Trophoblast cell (in vitro differentiated cells and primary cell): ENCODE measurements at places on chromosomes 3 and 15.

DNA sequence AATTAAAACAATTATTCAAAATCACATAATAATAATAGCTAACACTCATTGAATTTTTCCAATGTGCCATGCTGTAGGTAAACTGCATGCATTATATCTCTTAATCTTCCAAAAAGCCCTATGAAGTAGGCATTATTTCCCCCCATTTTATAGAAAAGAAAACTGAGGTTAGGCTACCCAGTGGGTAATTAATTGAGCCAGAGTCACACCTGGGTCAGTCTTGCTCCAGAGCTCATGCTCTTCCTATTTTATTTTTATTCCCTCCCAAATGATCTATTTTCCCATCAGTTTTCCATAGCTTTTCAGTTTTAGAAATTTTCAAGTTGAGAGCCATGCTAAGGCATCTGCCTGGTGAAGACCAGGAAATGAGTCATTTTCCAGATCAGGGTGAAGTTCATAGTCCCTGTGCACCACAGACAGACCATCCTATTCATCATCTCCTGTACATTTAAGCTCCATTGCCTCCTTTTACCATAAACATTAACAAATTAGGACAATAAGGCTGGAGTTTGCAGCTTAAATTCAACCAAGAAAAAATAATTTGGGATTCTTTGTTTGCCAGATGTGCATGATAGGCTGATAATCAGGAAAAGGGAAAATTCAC lies 417.3 kb downstream of the OTOL1 start:
- DNase-seq, result no peak

DNA sequence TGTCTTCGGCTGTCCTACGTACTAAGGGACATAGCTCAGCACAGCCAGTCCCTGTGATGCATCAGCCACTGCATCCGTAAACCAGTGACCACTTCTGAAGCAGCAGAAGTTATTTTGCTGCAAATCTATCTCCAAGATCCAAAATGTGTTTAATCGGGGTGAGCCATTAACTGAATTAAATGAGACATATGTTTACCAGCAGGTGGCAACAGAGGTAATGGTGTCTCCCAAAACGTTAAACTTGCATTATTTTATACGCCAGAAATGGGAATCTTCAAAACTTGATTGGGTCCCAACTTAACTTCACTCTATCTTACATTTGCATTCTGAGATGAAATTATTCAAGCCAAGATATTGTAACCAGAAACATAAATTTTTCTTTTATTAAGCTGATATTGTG lies 75.3 kb upstream of the BOC start:
- no peak for DNase-seq

DNA sequence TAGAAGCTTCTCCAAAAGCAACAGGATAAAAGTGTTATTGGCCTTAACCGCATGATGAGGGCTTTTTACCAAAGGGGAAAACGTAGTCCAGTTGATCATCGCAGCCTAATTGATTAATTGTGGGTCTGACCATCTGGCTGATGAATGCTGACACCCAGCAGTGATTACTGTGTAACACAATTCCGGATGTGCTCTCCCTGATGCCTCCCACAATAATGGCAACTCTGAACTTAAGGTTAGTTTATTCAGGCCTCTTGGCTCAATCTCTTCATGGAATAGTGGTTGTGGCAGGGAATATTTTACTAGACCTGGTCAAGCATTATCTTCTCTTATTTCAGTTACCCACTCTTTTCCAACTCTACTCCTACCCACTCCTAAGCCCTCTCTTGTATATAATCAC lies 332.9 kb downstream of the TIGIT start:
- no peak for DNase-seq

DNA sequence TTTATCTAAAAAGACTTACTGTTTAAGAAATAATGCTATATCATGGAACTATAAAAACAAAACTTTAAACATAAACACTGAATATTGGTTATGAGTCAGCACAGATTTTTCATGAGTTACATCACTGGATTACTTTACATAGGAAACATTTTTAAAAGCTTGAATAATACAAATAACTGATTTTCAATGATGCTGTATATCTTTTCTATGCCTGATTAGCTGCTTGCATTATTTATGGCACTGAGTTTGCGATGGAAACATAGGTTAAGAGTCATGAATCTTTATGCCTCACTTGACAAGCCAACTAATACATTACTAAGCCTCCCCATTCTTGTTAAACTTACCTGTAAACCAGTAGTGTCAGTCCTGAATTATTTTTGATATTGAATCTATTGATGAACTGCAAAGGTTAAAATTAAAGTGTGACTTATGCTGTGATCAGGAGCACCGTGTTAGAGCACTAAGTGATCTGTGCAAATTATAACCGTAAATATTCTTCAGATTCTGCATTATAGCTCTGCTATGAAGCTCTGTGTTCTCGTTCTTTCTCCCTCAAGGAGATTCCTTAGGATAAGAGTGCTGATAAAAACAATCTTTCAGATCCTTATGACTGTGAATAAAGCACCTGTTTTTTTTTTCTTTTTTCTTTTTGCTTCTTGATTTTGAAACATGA lies 437.3 kb upstream of the BCHE start:
- DNase-seq, result no peak

DNA sequence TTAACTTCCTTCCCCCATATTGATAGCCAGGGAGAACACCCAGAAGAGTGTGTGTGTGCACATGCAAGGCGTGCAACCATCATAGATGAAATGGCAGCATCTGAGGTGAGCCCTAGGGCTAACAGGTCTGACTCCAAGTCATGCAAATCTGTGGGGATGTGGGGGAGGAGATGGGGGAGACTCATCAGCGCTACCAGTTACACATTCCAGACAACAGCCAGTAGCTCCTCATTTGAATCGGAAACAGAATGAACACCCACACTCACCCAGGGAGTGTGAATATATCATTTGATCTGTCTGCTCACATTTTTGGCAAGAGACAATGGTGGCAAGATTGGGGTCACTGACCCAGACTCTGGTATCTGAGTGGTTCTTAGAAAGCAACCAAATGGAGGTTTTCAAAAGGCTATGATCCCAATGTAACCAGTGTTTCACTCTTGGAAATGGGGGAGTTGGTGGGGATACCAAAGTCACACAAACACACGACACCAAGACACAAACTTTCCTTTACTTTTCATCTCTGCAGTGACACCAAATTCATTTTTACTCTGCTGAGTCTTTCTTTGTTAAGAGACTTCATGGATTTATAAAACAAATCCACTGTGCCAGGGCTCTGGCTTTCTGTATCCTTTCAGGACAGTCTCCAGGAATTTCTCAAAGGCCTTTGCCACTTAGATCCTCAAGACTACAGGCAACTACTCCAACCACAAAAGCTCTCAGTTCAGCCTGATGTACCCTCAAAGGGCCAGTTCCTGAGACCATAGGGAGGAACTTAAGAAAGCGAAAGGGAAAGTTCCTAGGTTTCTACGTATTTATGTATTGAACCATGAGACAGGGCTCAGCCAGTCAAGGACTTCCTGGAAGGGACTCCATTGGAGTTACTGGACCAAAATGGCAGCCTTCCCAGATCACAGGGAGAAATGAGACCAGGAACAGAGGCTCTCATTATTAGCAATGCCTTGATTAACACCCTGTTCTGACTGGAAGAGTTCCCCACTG lies 2.2 kb downstream of the CDCP1 start:
- DNase-seq, result no peak

GRCh38 chr3:149908424-149908957 lies 62.2 kb downstream of the PFN2 start:
- no peak for DNase-seq

DNA sequence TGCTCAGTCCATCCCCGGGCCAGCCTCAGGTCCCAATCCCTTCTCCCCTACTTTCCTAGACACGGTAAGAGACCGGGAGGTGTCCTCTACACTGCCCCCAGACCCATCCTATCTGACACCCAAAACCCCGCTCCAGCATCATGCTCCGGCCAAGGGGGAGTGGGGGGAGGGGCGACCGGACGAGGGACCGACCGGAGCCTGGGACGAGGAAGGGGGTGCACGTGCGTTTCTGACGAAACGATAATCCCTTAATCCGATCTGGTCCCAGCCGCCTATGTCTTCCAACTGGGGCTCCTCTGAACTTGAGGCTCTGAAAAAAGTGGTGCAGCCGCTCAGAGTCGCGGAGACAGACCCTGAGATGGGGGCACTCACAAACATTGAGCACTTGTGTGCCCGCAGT lies 494 bp downstream of the CPLX3 start:
- no peak for DNase-seq

DNA sequence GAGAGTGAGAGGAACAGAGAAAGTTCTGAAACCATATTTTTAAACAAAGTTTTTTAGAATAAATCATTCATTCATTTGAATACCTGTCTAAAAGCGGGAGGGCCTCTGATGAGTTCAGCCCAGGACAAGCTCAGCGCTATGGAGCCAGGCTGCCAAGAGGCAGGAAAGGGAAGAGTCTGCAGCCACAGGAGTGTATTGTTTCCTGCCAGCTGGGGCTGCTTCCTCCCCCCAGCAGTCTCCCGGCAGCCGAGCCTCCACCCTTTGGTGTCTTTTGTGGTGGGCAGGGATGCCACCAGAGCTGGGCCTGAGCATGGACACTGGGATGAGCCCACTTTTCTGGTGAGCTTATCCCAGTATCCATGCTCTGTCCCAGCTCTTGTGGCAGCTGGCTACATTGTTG lies 199.5 kb upstream of the TPRG1 start:
- DNase-seq, result no peak

GRCh38 chr3:45387636-45388348 lies 584 bp upstream of the LARS2 start:
- DNase-seq, result peak; percentile 65

DNA sequence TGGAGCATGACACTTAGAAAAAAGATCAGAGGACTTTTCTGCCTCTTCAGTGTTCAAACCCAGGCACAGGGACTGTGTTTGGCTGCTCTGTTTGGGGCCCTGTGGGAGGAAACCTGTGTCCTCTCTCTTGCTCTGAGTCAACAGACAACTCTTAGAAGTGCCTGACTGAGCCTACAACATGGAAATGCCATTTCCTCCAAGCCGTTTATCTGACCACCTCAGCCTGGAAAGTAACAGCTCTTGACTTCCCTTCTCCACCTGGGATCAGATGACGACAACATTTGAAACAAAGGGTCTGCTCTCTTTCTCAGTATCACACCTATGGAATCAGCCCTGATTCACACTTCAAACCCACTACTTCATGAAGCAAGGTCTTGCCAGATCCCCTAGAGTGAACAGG lies 91.3 kb upstream of the CTDSPL start:
- DNase-seq, result no peak

DNA sequence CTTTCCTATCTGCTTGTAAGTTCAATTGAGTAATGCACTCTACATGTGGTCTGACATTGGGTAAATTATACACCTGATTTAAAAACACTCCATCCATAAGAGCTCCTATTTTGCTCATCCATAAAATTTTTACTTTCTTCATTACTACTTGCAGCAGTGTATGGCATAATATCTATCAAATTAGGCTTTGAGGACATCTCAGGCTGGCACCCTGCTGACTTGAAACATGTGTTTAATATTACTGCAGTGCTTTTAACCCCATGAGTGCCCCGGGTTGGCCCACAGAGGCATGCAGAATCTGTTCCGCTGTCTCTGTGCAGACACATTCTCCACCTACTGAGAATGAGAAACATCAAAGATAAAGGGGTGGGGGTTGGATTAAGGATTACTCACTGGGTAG lies 249.9 kb upstream of the DNAJC19 start:
- no peak for DNase-seq

DNA sequence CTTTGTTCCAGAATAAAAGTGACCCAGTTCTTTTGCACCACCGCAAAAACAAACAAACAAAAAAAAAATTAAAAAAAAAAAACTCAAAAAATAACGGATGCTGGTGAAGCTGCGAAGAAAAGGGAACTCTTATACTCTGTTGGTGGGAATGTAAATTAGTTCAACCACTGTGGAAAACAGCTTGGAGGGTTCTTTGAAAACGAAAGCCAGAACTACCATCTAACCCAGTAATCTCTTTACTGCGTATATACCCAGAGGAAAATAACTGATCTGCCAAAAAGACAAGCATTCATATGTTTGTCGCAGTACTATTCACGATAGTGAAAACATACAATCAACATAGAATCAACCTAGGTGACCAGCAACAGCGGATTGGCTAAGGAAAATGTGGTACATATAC lies 298.9 kb upstream of the CBLB start:
- DNase-seq, result no peak

- DNase-seq, result no peak
Measured at GRCh38 chr3:187828579-187829452, 83.5 kb upstream of the BCL6 start.

GRCh38 chr15:45116482-45117307 lies 2.6 kb downstream of the DUOXA2 start:
- no peak for DNase-seq

GRCh38 chr3:13063225-13063624 lies 10.0 kb downstream of the IQSEC1 start:
- peak; percentile 52 for DNase-seq

- DNase-seq, result no peak
Measured at GRCh38 chr3:139870000-139870675, 64.8 kb upstream of the CLSTN2 start.

DNA sequence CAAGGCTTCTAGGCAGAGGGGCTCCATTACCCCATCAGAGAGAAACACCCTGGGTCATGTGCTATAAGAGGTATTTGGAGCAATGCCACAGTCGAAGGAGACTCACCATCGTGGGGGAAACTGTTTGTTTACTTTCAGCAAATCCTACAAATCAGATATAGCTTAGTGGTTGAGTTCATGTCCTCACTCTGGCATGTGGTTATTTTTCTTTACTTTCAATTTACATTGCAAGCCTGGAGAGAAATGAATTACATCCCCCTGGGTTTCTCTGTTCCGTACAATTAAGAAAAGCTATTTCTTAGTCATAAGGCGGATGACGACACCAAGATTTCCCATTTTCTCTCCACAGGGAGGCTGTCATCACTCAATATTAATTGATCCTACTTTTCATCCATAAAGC lies 36.9 kb downstream of the RFTN1 start:
- no peak for DNase-seq

GRCh38 chr15:48433226-48433886 lies 102.1 kb downstream of the DUT start:
- DNase-seq, result no peak

GRCh38 chr3:189269365-189269764 lies 97.6 kb downstream of the TPRG1 start:
- DNase-seq, result no peak

GRCh38 chr3:196694202-196694638 lies 17.8 kb downstream of the CEP19 start:
- DNase-seq, result no peak

DNA sequence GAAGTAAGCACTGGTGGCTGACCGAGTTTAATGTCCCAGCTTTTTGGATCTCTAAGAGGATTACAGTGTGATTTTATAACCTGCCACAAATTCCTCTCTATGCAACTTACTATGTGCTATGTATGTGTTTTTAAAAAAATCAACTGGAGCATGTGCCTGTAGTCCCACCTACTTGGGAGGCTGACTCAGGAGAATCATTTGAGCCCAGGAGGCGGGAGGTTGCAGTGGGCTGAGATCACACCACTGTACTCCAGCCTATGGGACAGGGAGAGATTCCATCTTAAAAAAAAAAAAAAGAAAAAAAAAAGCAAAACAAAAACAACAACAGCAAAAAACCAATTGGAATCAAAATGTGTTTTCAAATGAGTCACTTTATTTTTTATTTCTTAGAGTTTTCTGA lies 29.6 kb downstream of the DUT start:
- no peak for DNase-seq

- peak; percentile 62 for DNase-seq
Measured at GRCh38 chr15:60328852-60329443, 68.8 kb downstream of the ANXA2 start.

- DNase-seq, result no peak
Measured at GRCh38 chr15:78921940-78922339, 22.9 kb downstream of the CTSH start.

GRCh38 chr3:10570196-10570946 lies 65.0 kb upstream of the ATP2B2 start:
- no peak for DNase-seq
